Head of caudate nucleus (tissue), 42 donors: ENCODE measurements at places on chromosomes 5 and 9.

GRCh38 chr9:88721025-88721424 lies 186.0 kb downstream of the NXNL2 start:
- DNase-seq: no peak

DNA sequence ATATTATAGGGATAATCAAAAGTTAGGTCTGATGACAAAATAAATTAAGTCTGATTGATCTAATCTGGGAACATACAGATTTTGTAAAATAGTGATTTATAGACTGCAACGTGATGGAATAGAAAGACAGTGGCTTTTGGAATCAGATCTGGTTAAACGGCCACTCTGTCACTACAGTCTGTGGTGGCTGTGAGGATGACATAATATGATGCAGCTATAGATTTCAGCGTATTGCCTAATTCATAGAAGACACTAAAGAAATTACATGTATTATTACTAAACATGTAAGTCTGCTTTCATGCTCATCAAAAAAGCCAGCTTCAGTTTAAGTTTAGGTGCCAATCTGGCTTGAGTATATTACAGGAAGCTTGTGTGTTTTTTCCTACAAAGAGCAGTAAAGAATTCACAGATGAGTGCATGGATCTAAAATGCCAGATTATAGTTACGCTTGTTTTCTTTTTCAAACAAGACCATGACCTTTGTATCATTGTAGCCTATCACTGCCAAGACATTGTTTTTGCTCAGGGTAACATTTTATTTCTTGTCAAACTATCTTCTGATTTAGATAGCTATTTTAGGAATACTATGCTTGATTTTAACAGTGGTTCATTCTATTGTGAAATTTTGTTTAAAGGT lies 25.7 kb downstream of the CPEB4 start:
- no peak for DNase-seq

- DNase-seq: no peak
These were observed 263.1 kb upstream of the COX7C start for GRCh38 chr5:86354664-86355063.

GRCh38 chr9:91991721-91992341 lies 41.8 kb upstream of the ROR2 start:
- no peak for DNase-seq

DNA sequence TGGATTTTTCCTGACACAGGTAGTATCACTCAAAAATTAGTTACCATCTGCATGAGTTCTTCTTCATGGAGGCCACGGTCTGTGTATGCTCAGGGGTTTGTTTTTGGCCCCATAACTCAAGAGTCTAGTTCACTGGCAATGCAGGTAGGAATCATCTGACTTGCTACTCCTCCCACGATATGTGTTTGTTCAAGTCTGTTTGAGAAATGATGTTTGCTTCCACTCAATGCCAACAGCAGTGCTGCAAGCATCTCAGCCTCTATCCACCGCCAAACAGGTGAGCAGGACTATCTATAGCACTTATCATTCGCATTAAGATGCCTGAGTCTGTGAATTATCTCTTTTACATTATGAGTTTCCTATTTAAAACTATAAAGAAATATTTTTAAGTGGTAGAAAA lies 264.8 kb upstream of the PTGER4 start:
- DNase-seq: no peak

GRCh38 chr5:23396346-23396745 lies 111.1 kb upstream of the PRDM9 start:
- no peak for DNase-seq

DNA sequence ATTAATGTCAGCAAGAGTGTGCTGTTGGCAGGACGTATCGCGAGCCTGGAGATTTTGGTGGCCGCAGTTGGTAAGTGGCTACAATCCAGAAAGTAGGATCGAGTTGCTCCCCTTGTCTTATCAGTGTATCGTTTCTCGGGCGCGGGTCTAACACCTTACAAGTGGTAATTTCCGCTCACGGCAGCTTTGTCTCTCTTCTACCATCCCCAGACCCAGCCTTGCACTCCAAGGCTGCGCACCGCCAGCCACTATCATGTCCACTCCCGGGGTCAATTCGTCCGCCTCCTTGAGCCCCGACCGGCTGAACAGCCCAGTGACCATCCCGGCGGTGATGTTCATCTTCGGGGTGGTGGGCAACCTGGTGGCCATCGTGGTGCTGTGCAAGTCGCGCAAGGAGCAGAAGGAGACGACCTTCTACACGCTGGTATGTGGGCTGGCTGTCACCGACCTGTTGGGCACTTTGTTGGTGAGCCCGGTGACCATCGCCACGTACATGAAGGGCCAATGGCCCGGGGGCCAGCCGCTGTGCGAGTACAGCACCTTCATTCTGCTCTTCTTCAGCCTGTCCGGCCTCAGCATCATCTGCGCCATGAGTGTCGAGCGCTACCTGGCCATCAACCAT lies 1.1 kb downstream of the PTGER4 start:
- DNase-seq: no peak

GRCh38 chr5:65451436-65451835 lies 30.3 kb downstream of the ADAMTS6 start:
- DNase-seq: no peak

- no peak for DNase-seq
These were observed 37.1 kb downstream of the CPLANE1 start for GRCh38 chr5:37212096-37212495.

GRCh38 chr9:127762111-127762676 lies 16.3 kb downstream of the SH2D3C start:
- no peak for DNase-seq

DNA sequence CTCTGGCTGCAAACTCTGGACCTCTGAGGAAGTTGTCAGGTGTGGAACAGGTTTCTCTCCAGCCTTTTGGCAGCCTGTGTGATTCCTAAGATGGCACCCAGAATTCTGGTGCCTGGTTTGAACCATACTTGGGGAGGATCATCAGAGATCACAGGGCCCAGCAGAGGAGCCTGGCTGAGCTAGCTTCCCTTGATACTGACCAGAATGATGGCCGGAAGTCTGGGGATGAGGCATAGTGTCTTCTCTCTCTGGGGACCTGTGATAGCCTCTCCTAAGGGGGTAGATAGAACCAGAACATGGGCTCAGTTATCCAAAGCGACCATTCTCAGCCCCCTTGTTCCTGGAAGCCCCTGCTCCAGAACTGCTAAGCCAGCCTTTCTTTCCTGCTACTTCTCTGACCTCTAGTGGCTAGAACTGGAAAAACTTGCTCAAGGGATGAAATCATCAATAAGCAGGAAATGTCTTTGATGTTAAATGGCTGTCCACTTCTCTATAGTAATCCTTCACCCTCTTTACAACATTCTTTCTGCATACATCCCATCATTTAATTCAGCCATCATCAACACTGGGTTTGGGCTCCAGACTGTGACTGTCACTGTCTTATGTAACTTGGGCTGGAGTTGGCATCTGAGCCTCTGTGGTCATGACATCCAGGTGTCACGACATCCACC lies 55.1 kb downstream of the C9orf152 start:
- DNase-seq: no peak

DNA sequence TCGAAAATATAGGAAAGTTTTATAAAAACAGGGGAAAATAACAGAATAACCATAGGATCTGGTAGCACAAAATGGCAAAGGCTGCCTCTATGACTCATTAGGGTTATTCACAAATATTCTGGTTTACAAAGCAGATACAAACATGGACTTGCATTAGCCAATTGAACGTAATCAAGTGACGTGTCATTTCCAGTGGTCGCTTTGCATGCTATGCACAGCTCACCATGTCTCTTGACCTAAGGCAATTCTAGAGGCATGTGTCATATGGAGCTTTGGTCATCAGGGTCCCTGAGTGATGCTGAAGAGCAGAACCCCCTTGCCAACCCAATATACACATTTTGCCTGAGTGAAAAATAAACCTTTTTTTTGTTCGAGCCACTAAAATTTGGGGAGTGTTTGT lies 158.8 kb downstream of the TMEM161B start:
- no peak for DNase-seq

- no peak for DNase-seq
These were observed 20.0 kb downstream of the SLC30A5 start for GRCh38 chr5:69113851-69114250.

DNA sequence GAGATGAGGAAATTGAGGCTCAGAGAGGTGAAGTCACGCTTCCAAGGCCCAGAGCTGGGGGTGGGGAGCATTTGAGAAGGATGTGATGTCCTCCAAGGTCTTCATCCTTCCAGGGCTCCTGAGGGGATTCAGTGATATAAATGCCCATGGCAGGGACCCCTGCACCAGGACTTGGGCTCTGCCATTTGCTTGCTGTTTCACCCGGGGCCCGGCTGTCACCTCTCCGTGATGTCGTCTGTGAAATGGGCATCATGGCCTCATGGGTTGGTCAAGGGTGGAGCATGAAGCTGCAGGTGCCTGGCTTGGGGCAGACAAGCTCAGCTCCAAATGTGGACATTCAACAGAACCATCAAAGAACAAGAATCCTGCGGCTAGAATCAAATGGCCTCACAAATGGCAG lies 253.1 kb downstream of the PBX3 start:
- DNase-seq: no peak

GRCh38 chr5:32712481-32713360 lies 1.6 kb downstream of the NPR3 start:
- DNase-seq: no peak

DNA sequence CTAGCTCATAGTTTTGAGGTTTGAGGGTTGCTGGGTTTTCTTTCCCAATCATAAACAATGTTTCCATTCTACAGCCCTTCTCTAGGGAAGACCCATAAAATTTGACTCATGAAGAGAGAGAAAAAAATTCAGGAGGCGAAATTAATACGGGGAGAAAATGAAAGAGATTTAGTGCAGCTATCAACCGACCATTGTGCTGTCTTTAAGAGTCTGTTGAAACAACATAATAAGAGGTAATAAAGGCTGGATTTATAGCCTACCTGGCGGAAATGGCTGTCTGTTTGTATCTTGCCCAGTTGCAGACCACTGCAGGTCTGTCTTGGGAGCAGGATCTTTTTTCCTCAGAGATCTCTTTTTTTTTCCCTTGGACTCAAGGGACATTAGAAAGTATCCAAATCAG lies 66.9 kb downstream of the TLR4 start:
- DNase-seq: no peak

GRCh38 chr9:92534204-92534603 lies 1.6 kb downstream of the ECM2 start:
- DNase-seq: no peak

- DNase-seq: no peak
These were observed 46.4 kb upstream of the PLIN2 start for GRCh38 chr9:19173598-19174125.

- DNase-seq: no peak
These were observed 98.0 kb upstream of the NR3C1 start for GRCh38 chr5:143501310-143502044.

DNA sequence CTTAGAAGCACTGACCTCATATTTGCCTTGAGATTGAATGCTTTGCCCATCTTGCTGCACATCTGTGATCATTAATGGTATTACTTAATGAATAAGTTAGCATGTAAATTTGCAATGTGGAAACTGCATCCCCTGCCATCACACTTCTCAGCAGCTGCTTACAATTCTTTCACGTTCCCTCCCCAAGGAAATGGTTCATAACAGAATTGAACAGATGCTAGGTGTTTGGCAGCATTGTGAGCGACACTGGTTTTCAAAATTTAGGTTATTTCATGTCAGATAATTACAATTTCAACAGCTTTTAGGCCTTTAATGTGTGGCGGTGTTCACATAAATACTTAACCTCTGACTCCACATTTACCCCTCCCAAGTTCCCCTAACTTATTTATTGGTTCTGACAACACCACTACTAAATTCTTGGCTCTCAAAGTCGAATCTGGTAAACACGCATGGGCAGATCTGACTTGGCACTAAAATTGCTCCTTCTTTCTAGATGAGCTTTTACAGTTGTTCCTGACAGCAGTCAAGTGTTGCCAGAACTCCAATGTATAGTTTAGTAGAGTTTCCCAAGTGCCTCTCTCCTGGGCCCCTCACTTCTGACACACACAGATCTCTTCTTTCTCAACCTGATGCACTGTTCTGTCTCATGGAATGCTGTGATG lies 46.8 kb downstream of the SLC1A3 start:
- no peak for DNase-seq

DNA sequence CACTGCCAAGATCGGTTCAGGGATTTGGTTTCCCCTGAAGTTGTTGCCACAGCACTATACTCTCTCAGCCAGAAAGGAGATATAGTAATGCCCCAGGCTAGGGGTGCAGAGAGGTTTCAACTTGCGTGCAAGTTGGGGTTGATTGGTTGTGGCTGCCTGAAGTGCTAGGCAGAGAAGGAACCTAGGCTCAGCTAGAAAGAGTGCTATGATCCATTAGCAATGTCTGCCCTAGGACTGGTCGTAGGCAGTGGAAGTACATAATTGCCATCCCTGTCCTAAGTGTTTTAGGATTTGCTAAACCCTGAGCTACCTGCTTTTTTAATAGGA lies 136.6 kb upstream of the SMIM23 start:
- no peak for DNase-seq

GRCh38 chr5:61641748-61642565 lies 309.9 kb downstream of the ZSWIM6 start:
- DNase-seq: no peak

GRCh38 chr5:61216741-61217140 lies 54.5 kb upstream of the SMIM15 start:
- DNase-seq: no peak

DNA sequence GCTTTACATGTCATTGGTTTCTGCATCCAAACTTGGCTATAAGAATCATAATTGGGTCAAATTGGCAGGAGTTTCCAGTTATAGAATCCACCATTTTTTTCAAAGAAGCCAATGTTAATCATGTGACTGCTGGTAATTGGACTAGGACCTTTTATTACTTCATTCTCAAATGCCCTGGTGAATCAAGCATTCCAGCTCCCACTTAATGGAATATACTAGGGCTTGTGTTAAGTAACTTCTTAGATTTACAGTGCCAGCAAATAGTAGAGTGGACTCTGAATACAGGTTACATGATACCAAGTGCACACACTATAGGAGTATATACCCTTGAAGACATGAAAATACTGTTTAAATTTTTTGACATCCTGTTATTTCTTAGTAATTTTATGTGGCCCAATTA lies 96.7 kb downstream of the NUDT12 start:
- DNase-seq: no peak

- no peak for DNase-seq
These were observed 205.8 kb downstream of the DEPDC1B start for GRCh38 chr5:60494144-60494543.

DNA sequence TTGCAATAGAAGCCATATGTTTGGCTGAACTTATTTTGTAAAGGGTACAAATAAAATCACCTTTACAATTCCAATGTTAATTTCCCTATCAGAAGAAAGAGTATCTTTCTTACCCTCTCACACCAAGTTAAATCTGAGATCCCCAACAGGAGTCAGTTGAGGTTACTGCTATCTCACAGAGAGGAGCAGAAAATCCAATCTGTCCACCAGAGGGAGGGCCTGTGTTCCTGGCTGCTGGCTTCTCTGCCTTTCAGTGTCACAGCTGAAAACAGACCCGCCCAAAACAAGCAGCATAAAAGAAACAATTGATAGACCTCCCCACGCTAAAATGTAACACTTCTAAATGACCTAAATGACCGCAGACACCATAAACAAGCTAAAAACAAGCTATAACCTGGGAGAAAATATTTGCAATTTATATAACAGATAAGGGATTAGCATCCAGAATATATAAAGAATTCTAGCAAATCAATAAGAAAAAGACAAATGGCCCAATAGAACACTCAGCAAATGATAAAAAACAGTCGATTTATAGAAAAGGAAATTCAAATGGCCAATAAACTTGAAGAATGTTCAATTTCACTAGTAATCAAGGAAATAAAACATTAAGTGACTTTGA lies 24.5 kb upstream of the MVB12B start:
- peak; percentile 51 for DNase-seq

GRCh38 chr5:163566678-163567077 lies 61.3 kb downstream of the MAT2B start:
- DNase-seq: no peak
